Left lobe of liver (tissue), 2 donors: ENCODE measurements at places on chromosomes 5 and 9. TPM values are rescaled to one million over a fixed set of nuclear protein-coding genes. Genes with fewer than 3 reads are reported as not detected.

DNA sequence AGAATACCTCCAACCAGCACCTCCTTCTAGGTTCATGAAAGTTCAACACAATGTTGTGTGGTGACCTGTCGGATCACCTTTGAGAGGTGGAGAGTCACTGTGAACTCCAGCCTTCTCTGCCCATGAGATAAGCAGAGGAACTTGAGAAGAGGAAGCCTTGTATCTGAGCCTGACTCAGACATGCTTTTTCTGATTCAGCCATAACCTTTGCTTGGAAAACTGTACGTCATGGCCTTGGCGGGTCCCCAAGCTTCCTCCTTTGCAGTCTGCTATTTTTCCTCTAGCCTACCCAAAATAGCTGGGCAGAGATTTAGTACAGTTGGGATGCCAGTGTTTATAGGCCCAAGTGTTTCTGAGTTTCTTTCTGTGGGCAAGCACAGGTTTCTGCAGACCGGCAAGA is 274.7 kb downstream of the CETN3 start:
- peak; percentile 49 for DNase-seq

The DNAJC21 gene
- 18.5 TPM for total RNA-seq

DNA sequence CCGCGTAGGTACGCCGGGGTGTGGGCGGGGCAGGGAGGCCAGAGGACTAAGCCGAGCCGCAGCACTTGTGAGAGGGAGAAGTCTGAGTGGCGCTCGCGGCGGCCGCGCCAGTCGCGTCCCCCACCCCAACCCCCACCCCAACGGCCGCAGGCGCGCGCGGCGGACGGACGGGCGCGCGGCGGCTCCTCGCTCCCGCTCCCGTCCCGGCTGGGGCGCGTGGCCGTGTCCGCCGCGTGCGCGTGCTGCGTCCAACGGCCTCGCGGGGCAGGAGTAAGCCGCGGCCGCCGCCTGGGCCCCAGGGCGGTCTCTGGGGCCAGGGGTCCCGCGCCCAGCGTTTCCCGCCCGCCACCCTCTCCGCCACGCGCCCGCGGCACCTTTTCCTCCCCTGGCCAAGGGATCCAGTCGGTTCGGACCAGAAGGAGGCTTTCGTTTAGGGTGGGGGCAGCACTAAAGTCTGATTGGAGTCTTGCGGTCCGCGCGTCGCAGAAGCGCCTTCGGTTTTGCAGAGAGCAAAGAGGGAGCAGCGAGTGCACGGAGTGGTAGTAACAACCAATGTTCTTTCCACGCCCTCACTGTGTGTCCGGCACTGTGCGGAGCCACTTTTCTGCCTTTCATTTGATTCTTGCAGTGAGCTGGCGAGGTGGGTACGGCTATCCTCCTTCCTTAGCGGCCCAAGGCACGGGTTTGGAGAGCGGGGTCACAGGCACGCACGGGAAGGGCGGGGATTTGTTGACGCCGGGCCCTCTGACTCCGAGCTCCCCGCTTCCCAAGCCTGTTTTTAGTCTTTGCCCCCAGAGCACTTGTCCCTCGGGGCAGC is 483 bp downstream of the G3BP1 start:
- peak; percentile 61 for DNase-seq

The PDE4D gene
- total RNA-seq: 2.4 TPM

The IFNE gene
- total RNA-seq: not detected

The TAF11L5 gene
- not detected for total RNA-seq

GRCh38 chr9:27192291-27192960 is 83.4 kb downstream of the TEK start:
- no peak for DNase-seq

- no peak for DNase-seq
These were observed 18.7 kb upstream of the B4GALT1 start for GRCh38 chr9:33185858-33186257.

DNA sequence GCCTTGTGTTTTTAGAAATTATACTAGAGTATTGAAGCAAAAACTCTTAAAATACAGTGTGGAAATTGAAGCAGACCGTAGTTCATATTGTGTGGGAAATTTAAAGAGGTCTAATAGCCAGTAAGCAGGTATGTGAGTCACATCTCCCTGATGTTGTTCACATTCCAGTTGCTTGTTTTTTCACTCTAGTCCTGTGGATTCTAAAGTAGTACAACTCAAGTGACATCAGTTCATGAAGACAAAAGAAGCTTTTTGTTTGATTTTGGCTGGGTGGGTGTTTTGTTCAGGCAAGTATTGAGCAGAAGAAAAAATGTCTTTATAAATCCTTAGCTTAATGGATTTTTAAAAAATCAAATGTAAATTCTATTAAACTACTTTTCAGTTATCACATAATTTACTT is 216.2 kb downstream of the MAN2A1 start:
- no peak for DNase-seq

GRCh38 chr5:14488709-14489108 is 92.9 kb upstream of the OTULINL start:
- no peak for DNase-seq

- no peak for DNase-seq
These were observed 64.7 kb downstream of the ERMP1 start for GRCh38 chr9:5767968-5768932.

DNA sequence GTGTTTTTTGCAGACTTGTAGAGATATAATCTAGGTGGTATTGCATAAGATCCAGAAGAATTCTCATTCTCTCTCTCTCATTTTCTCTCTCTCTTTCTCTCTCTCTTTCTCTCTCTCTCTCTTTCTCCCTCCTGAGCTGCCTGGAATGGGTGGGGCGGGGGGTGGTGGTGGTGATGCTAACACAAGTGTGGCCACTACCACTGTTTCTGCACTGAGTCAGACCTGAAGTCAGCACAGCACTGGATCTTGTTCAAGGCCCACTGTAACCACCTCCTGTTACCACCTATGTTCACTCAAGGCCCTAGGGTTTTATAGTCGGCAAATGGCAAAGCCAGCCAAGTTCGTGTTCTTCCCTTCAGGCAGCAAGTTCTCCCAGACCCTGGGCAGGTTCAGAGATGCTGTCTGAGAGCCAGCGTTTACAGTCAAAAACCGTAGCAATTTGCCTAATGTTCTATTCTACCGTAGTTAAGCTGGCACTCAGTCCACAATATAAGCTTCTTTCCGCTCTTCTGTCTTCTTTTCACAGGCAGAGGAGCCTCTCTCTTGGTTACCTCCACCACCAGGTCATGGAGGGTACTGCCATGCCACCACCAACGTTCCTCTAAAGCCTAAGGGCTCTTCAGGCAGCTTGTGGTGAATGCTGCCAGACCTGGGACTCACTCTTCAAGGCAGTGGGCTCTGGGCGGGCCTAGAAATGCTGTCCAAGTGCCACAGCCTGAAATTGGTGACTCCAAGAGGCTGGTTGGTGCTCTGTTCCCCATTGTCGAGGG is 235.7 kb upstream of the PRR16 start:
- DNase-seq: no peak

The FAT2 gene
- total RNA-seq: not detected

The TDRD7 gene
- total RNA-seq: 4.1 TPM

GRCh38 chr5:139251695-139252288 is 41.7 kb upstream of the MATR3 start:
- no peak for DNase-seq

GRCh38 chr9:89502038-89502601 is 4.2 kb upstream of the SEMA4D start:
- DNase-seq: peak; percentile 39

The ENTPD2 gene
- total RNA-seq: 1.7 TPM

The SLC25A2 gene
- total RNA-seq: 0.25 TPM

- peak; percentile 55 for DNase-seq
These were observed 67.0 kb upstream of the DPYSL3 start for GRCh38 chr5:147576646-147577535.

DNA sequence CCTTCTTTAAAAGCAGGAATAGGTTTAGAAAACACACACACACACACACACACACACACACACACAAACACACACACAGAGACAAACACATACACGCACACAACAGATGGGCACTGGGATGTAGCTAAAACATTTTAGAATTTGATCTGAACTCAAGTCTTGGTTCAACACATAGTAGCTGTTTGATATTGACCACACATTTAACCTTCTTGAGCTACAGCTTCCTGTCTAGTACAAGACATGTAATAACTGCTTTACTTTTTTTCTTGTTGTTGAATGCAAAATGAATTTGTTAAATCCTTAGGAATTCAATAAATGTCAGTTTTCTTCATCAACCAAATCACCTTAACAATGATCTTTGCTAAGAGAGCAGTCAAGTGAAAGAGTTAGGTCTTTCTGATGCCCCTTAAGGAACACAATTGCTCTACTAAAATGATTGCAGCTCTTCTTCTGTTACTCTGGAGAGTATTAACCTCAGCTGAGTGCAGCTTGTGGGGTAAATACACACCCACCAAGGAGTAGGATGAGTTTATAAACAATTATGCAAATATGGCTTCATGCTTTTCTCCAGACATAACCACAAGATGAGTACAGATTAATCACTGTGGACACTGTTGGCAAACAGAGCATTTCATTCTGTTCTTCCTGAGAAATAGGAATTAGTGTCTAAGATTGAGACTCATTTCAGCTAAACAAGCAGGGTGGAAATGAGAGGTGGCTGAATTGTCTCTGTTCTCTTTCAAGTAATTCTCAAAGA is 302.9 kb upstream of the PAPPA start:
- no peak for DNase-seq

The ENC1 gene
- 5.8 TPM for total RNA-seq

GRCh38 chr9:113807173-113808061 is 68.7 kb upstream of the ZNF618 start:
- DNase-seq: peak; percentile 57

DNA sequence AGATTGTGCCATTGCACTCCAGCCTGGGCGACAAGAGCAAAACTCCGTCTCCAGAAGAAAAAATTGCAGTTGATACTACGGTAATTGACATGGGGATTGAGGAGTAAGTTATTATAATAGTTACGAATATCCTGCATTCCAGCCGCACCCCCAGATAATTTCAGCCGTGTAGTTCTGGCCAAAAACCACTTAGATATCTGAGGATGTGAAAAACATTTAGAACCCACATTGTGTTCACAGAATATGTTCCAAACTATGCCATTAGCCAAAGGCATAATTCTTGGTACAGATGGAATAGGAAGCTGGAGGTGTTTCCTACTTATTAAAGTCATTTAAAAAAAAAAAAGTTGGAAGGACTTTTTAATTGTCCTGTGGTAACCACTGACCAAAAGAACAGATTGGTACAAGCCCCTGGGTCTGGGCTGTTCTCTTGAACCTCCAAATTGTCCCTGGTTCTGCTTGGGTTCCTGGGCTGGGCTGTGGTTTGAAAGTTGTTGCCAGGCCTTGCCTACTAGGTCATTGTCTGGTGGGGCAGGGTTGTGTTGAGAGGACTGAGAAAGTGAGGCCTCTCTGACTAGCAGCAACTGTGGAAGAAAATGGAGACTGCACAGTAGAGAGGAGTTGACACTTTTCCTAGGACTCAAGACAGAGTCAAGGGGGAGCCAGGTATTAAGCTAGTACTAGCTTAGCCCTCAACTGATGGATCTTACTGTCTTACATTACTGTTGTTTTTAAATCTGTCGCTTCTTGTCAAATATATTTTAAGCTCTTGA is 198.8 kb downstream of the NR3C1 start:
- DNase-seq: no peak

- peak; percentile 73 for DNase-seq
These were observed 199.4 kb downstream of the ESM1 start for GRCh38 chr5:54785729-54786591.

GRCh38 chr9:116451500-116452115 is 235.5 kb upstream of the TRIM32 start:
- DNase-seq: no peak

- no peak for DNase-seq
These were observed 70.0 kb downstream of the GLDC start for GRCh38 chr9:6575324-6576034.
